Stimulated activated naive CD4-positive, alpha-beta T cell treated with Interleukin-2 at 50 U/mL for 16 hours (primary cell): ENCODE measurements at places on chromosomes 6 and 20.

DNA sequence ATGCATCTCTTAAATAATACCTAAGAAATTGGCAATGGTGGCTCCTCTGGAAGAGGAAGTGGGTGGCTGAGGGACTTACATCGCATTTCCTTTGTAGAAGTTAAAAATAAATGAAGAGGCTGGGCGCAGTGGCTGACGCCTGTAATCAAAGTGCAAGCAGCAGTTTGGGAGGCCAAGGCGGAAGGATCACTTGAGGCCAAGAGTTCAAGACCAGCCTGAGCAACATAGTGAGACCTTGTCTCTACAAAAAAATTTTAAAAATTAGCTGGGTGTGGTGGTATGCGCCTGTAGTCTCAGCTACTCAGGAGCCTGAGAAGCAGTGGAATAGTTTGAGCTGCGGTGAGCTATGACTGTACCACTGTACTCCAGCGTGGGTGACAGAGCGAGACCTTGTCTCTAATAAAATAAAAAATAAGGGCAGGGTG is 12.2 kb upstream of the NCOA3 start:
- peak; percentile 14 for DNase-seq

DNA sequence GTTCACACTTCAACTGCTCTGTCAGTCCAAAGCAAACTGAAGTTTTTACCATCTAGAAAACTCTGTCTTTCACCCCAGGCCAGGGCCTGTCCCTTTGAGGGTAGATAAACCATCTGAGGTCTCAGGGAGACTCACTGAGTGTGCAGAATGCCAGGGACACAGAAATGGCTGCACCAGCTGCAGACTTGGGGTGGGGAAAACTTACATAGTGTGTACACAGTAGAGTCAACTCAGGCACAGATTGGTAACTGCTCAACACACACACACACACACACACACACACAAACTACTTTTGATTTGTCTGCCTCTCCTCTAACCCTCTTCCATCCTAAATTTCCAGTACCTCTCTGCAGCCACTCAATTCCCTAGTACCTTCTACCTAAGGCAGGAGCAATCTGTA is 374.9 kb upstream of the JAG1 start:
- DNase-seq: no peak

DNA sequence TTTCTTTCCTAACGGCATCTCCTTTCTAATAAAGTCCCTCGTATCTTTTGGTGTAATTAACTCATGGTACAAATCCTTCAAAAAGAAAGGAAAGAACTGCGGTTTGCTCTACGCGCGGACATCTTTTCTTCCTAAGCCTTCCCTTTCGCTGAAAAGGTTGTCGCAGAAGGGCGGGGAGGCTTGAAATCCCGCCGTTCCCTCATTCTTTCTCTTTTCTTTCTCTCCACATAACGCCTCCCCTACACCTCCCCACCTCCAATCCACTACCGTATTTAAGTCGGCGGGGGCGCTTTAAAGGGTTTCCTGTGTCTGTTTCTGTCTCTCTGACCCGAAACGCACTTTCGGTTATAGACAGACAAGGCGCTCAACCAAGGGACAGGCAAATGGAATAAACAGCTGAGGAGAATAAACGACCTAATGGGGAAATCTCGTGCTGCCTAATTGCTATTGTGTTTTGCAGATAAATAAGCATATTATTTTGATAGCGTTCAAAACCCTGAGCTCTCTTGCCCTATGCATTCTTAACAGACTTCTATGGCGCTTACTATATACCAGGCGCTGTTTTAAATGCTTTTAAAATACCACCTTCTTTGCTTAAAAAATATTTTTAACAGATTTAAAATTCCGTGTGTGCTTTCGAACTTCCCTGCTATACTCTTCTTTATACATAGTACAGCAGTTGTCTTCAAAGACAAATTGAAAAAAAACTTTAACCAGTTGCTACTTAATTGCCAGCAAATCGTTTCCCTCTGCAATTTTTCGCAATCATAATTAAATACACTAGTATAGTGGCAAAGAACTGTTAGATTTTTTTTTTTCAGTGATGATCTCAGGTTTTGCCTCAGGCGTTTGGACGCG is 2.5 kb upstream of the HEY2 start:
- DNase-seq: peak; percentile 54

DNA sequence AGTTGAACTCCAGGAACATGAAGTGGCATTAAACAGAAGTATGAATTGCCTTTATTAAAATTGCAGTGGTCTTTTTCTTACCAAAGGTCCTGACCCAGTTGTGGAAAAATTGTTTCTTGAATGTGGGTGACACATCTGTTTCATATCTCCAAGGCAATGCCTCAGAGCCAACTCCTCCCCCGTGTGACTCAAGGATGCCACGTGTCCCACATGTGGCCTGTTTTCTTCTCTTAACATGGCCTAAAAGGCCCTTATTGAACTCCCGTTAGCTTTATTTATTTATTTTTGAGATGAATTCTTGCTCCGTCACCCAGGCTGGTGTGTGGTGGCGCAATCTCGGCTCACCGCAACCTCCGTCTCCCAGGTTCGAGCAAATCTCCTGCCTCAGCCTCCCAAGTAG is 128.4 kb upstream of the ESR1 start:
- DNase-seq: peak; percentile 17

DNA sequence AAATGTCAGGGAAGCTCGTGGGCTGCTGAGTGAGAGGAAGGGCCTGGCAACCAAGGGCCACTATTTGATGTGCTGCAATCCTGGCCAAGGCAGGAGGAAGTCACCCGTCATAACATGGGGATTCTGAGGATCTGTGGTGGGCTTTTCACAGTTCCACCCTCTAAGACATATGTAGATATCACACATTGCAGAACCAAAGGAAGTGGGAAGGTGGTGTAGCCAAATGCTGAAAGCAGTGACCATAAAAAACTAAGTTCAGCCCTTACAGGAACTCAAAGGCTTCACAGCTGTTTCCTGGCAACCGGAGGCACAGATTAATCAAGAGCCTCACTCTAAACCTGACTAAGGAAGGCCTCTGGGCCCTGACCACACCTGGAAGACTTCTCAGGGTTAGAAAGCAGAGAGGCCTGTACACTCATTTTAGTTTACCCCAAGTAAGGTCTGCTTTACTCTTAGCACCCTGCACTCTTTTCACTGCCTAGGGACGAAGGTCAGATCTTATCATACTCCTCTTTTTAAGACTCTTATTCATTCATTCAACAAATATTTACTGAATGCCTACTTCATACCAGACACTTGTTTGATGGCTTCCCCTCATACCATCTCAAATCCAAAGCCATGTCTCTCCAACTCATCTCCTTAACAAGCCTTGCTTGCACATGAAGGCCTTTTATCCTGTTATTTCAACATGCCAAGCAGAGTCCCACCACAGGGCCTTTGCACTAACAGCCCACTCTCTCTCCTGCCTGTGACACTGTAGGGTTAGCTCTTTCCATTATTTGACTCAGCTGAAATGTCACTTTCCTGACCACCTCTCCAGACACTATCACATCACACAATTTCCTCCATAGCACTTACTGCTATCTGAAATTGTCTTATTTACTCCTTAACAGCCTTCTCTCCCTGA is 2.6 kb downstream of the UBE2V1 start:
- peak; percentile 32 for DNase-seq

DNA sequence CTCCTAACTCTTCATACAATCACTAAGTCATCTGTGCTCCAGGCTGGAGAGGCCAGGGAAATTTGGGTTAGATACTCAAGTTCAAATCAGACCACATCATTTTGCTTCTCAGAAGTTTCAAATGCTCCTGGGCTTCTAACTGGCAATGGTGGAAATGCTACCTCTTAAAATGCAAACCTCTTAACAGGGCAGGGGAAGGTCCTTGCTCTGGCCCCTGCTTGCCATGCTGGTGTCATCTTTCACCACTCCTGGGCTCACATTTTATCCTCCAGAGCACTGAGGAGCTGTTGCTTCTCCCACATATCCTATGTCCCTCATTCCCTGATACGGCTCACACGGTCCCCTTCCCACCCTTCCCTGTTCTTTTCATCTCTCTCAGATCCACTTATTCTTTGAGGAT is 41.8 kb upstream of the NT5E start:
- no peak for DNase-seq

- DNase-seq: no peak
Measured at GRCh38 chr6:159919800-159920199, 29.0 kb downstream of the MAS1 start.

- no peak for DNase-seq
Measured at GRCh38 chr20:16672299-16672698, 57.5 kb upstream of the SNRPB2 start.

GRCh38 chr6:104421650-104422049 is 438.1 kb downstream of the HACE1 start:
- DNase-seq: no peak

DNA sequence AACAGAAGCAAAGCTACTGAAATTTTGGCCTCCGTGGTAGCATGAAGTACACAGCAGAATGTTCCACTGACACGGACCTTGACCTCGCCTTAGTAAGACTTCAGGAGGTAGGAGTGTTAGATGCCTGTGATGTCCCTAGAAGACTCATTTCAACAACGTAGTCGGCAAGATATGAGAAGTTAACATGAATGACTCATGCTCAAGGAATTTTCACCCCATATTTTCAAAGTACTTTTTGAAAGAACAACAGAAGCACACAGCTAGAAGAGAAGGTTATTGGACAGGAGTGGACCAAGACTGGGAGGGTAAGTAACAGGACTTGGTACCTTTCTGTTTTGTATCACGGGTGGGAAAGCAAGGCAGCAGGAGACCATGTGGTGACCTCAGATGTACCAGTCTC is 78.0 kb downstream of the DZANK1 start:
- no peak for DNase-seq

- DNase-seq: no peak
Measured at GRCh38 chr20:49937027-49937929, 1.1 kb downstream of the RNF114 start.

DNA sequence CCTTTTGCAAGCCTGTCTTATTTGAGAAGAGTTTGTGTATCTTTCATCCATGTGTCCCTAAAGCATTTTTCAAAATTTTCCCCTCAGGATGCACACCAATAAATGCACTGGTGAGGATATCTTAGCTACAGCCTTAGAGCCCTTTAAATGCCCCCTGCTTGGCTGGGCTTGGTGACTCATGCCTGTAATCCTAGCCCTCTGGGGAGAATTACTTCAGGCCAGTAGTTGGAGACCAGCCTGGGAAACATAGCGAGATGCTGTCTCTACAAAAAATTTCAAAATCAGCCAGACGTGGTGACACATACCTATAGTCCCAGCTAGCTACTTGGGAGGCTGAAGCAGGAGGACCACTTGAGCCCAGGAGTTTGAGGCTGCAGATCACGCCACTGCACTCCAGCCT is 33.8 kb upstream of the PLCB4 start:
- no peak for DNase-seq

- DNase-seq: no peak
Measured at GRCh38 chr6:19837511-19838441, 606 bp downstream of the ID4 start.

GRCh38 chr6:13985663-13986325 is 61.0 kb downstream of the RNF182 start:
- no peak for DNase-seq

DNA sequence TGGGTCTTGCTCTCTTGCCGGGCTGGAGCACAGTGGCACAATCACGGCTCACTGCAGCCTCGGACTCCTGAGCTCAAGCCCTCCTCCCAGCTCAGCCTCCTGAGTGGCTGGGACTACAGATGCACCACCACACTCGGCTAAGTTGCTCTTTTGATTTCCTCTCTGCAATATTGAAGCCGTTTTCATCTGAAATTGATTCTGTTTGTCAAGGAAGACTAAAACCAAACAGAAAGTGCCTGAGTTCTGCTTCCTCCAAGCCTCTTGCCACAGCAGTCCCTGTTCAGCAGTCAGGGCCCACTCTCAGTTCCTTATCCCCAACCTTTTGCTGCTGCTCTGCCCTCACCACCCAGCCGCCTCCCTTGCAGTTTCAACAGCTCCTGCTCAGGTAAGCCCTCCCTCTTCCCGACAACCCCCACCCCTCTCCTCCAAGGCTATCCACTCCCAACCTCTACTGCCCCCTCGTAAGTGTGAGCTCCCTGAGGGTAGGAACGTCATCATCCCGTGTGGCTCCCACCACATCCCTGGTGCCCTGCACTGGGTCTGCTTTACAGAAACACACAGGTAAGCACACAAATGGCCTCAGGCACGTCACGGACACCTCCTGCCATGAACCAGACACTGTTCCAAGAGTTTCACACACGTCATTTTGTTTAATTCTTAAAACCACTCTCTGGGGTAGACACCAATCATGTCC is 70.7 kb upstream of the TAB2 start:
- DNase-seq: no peak

- DNase-seq: peak; percentile 38
Measured at GRCh38 chr6:29834564-29835436, 7.2 kb downstream of the HLA-G start.

DNA sequence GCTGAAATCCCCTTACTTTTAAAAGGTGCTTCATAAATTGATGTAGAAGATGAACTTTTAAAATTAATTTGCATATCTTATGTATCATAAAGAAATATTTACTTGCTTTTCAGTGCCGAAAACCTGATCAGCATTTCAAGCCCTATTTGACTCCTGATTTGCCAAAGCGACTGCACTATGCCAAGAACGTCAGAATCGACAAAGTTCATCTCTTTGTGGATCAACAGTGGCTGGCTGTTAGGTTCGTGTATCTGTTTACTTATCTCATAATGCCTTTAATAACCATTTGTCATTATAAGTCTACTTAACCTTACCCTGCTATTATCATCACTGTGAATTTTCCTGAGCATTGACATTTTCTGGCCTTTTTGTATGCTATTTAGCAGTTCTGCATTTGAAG is 7.8 kb downstream of the OR2A4 start:
- DNase-seq: no peak

- no peak for DNase-seq
Measured at GRCh38 chr6:3644739-3645012, 106.8 kb downstream of the PXDC1 start.

DNA sequence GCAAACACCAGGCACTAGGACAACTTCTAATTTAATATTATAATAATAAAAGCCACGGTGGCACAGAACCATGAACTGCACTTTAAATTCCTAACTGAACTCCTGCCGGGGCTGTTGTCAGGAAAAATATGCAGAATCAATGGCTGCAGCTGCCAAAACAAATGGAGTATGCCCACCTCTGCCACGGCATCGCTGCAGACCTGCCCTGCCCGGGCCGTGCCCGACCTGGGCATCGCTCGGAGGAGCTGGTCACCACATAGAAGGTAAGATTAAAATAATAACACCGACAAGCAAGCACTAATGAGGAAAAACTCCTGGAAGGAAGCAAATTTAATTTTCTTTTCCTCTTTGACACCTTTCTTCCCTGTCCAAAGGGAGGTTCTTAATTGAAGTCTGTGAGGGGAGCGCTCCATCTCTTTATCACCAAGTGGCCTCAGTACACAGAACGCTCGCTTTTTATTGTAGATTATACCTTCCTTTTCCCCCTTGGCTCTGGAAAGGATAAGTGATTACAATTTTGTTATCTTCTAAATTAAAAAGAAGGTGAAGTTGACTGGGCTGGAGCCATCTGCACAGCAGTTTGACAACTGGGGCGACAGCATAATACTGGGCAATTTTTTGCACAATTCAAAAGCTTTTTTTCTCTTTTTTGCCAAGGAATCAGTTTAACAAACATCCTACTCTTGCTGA is 351.3 kb downstream of the ZFAND3 start:
- no peak for DNase-seq

DNA sequence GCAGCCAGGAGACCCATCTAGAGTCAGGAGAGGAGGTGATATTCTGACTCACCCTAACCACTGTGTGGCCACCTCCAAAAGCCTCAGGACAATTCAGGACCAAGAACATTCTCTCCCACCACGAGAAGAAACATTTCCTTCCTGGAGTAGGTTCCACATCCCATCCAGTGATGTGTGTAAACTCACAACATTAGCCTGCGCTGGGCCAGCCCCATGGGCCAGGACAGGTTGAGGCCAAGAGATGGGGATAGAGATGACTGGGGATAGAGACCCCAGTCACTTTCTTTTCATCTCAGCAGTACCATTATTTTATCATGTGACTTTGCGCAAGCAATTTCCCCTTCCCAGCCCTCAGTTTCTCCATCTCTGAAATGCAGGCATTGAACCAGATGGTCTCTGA is 126.6 kb upstream of the PTPRT start:
- DNase-seq: no peak
